Stimulated activated CD8-positive, alpha-beta memory T cell treated with anti-CD3 and anti-CD28 coated beads, Interleukin-4, amount 100 ng/mL, for 1 hour (primary cell): ENCODE measurements at places on chromosomes 13 and 19.
A peak's percentile ranks its signal among the peaks of the same experiment; 100 is the strongest.

DNA sequence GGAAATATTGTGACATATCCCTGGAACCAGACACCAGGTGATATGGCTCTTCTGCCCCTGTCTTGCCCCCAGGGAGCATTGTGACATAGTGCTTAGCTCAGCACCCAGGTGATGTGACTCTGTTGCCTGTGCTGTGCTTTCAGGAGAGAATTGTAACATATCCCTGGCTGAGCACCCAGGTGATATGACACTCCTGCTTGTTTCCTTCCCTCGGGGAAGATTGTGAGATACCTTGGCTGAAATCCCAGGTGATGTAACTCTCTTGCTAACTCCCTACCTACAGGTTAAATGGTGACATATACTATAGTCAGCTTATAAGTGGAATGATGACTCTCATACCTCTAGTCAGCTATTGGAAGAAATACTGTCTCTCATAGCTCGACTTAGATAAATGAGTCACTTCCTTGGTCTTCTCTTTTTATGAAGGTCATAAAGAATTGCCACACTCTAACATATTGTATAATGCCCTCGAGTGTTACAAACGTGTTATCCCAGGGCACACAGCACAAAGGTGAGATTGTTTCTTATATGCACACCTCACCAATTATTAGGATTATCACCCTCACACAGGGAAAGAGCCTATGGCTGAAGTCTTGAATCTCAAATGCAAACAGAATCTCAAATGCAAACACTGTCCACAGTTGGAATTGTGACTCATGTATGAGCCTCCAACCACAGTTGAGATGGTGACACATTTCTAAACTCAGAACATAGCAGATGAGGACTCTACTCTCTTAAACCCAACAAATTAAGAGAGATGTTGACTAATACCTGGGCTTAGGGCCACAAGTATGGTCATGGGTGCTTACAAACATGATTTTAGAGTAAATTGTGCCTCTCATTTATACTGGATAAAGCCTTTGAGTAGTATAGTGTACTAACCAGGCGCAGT lies 32.7 kb upstream of the ZNF254 start:
- no peak for DNase-seq

DNA sequence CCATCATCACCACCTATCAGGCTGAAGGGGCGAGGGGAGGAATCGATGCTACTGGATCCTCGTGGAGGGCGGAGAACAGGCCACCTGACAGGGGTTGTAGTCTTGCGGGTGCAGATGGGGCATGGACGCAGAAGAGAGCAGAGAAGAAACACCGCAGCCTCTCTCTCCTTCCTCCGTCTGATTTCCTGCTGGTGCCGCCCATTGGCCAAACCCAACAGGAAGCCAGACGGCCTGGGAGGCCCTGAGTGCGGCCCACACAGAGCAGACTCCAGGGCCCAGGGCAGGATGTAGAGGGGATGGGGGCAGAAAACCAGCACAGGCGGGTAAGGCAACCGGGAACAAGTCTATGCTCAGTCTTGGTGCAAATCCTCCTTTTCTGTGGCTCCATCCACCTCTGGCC lies 15.4 kb downstream of the CEBPA start:
- DNase-seq = no peak

DNA sequence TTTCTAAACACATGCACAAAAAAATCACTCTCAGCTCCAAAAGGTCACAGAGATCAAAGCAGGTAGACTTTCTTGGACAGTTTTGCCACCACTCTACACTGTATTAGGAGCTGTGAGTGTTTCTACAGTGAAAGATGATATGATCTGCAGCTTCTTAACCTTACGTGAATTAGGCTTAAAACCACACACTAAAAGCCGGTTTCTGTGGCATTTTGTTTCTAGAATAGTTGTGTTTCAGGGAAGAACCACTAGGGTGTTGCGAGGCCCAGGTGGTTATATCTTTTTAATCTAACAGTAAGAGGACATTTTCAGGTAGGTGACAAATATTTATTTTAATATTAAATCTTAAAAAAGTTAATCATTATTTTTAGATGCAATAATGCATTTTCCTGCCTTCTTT lies 216.4 kb downstream of the KLF5 start:
- no peak for DNase-seq

DNA sequence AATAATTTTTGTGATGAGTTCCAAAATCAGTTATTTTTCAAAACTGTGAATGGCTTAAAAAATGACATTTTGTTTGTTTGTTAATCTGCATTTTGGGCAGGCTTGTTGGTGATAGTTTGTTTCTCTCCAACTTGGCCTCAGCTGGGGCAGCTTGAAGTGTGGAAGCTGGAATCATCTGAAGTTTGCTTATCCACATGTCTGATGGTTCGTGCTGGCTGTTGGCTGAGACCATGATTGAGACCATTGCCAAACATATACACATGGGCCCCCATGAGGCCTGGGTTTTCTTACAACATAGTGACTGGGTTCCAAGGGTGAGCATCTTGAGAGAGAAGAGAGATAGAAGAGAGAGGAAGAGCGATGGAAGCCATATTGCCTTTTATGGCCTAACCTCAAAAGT lies 201.2 kb downstream of the NDFIP2 start:
- DNase-seq = no peak

- DNase-seq = peak; percentile 92
These were observed at the start of gene PAK4 for GRCh38 chr19:39125554-39126311. TSS of gene PAK4 (plus strand) at chr19:39125786. CDS start at chr19:39169554, 43,768 bp downstream.
